ENCODE measurements at places on chromosomes 6 and 20.

- DNase-seq = no peak
Observed at GRCh38 chr6:43766964-43767461, 3.0 kb upstream of the VEGFA start.

GRCh38 chr6:26404546-26404945 lies 2.5 kb downstream of the BTN3A1 start:
- no peak for DNase-seq

- DNase-seq = no peak
Observed at GRCh38 chr20:6045566-6045965, 8.3 kb downstream of the LRRN4 start.

DNA sequence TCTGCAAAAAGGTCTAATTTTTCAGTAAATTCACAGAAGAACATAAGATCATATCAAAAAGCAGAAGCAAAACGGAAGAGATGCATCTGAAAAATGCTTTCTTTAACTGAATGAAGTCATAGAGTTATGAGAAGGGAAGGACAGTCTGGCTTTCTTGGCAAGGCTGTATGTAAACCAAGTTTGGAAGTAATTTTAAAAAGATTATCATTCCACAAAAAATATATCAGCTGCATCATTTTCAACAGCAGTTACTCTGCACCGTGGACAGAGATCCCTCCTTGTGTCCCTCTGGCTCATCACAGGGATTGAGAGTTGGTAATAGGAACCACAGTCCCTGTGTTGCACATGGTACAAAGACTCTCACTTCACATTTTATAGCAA lies 258.5 kb downstream of the HIVEP2 start:
- DNase-seq = no peak

DNA sequence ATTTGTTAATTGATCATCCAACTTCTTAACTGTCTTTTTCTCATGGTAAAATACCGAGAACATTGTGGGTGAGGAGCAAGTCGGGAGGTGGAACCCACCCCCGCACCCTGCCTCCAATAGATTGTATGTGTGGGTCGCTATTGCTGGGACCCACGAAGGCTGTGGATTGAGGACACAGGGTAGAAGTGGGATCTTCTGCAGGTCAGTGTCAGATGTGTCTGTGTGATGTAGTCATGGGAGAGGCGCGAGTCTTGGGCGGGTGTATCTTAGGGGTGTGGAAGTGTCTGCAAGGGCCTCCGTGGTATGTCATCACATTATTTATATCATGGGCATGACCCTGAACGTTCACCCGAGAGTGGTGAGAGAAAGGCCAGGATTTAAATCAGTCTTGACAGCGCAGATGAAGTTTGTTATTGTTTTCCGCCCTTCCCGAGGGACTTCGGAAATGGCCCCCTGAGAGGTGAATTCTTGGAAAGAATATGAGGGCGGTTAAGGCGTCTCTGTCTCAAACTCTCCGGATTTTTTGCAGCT lies 472 bp upstream of the PAQR8 start:
- no peak for DNase-seq

DNA sequence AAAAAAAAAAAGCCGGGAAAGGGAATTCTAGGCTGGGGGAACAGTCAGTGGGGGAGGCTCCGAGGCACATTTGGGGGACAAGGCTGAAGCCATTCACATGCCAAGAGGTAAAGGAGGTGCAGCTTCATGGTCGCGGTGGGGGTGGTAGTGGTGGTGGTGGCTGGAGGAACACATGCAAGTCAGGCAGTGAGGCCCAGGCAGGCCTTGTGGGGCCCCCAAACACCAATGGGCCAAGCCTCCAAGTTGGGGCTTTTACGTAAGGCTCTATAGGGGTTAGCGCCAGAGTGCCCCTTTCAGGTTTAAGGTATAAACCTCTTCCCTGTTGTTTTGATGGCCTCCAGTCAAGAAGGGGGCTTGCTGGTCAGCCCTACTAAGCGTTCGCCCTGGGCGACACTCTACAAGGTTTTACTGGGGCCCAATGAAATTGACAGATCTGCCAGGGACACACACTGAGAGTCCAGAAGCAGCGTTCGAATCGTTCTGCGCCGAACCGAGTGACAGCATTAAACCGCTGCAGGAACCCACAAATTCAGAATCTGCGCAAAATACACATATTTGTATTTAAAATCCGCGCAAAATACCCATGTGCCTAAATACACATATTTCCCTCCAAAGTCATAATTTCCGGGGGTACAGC lies 818 bp upstream of the AP5S1 start:
- DNase-seq = no peak
